Cerebellum (tissue), 4 donors: ENCODE measurements at places on chromosomes 16 and 17. TPM values are rescaled to one million over a fixed set of nuclear protein-coding genes. Genes with fewer than 3 reads are reported as not detected.

DNA sequence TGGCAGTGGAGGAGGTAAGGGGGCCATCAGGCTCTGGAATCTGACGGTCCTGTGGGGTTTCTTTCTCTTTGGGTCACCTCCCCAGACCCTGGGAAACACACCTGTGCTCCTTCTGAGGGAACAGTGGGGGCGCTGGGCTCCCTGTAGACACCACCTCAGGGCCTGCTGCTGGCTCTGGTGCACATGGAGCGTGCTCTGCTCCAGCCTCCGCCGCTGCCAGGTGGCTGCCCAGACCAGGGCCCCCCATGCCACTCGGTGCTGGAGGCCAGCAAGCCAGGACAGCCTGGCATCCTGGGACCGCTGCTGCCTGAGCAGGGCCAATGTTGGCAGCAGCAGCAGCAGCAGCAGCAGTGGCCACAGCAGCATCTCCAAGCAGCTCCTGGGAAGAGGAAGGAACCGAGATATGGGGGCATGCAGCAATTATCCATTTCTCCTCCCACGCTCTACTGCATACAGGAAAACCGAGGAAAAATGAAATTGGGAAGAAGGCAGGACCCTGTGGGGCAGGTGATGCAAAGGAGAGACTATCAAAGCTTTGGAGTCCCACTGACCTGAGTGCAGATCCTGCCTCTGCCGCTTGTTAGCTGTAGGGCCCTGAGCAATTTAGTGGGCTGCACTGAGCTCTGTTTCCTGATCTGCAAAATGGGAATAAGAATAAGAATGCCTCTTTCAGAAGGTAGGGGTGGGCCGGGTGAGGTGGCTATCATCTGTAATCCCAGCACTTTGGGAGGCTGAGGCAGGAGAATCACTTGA is 902 bp downstream of the GHDC start:
- no peak for DNase-seq

DNA sequence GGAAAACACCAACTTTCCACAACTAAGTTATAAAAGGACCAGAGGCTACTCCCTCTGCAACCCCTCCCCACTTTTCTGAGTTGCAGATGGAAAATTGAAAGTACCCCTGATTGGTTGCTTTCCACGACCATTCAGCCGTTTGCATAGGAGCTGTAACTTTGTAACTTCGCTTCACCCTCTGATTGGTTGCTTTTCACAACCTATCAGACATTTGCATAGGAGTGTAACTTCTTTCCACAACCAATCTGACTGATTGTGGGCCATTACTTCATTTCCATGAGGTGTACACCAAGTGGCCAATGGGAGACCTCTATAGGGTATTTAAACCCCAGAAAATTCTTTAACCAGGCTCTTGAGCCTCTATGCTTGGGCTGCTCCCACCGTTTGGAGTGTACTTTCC is 644.1 kb downstream of the WWOX start:
- DNase-seq = no peak

GRCh38 chr16:937311-937710 is 33.5 kb downstream of the LMF1 start:
- no peak for DNase-seq

GRCh38 chr16:56783344-56783743 is 53.4 kb downstream of the NUP93 start:
- no peak for DNase-seq

- no peak for DNase-seq
These were observed 30.0 kb downstream of the CFAP52 start for GRCh38 chr17:9606453-9606852.

The TBC1D3E gene
- total RNA-seq = not detected

DNA sequence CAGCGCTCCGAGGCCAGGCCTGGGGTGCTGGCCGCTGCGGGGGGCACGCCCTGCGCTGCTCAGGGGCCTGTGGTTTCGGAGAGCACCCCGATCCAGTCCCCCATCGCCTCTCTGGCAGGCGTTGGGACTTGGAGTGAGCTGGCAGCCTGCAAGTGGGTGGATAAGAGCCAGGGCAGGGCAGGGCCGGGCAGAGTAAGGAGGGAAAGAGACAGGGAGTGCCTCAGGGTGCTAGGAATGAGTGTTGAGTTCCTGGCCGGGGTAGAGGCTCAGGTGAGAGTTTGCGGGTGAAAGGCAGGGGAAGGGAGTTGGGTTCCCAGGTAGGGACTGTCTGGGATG is 1.3 kb downstream of the CDH13 start:
- no peak for DNase-seq

The CA7 gene
- not detected for total RNA-seq
